Activated CD8-positive, alpha-beta T cell treated with anti-CD3 and anti-CD28 coated beads, Interleukin-2, amount 10 ng/mL, durations not matched to agents 7 days and 5 days (primary cell): ENCODE measurements at places on chromosomes 12 and 14. TPM values are rescaled to one million over a fixed set of nuclear protein-coding genes. Genes with fewer than 3 reads are reported as not detected.

Gene TGM1
- 2.7 TPM for total RNA-seq

Gene FAM181A
- not detected for total RNA-seq

Gene SMAGP
- 4.7 TPM for total RNA-seq

Gene RNASE4
- total RNA-seq, result 0.63 TPM

Gene HOXC10
- not detected for total RNA-seq

Gene LHX5
- total RNA-seq, result not detected

Gene WNT5B
- not detected for total RNA-seq

Gene TMTC1
- not detected for total RNA-seq

Gene SMCO2
- not detected for total RNA-seq

Gene AQP5
- total RNA-seq, result not detected

Gene RNFT2
- 11.9 TPM for total RNA-seq

Gene RIMBP2
- not detected for total RNA-seq

Gene PRORP
- total RNA-seq, result 35.4 TPM

Gene ITGB7
- 500 TPM for total RNA-seq

Gene TSPAN9
- total RNA-seq, result not detected

Gene CLEC2D
- total RNA-seq, result 277 TPM

Gene MYF5
- total RNA-seq, result not detected

Gene MLEC
- total RNA-seq, result 102 TPM

Gene PLA2G1B
- not detected for total RNA-seq

Gene STXBP6
- not detected for total RNA-seq

Gene ETFBKMT
- total RNA-seq, result 1.4 TPM
